Stimulated activated CD8-positive, alpha-beta memory T cell treated with anti-CD3 and anti-CD28 coated beads, Interleukin-4, amount 100 ng/mL, for 48 hours (primary cell): ENCODE measurements at places on chromosomes 2 and 18.

- DNase-seq: no peak
These were observed 36.5 kb downstream of the ZNF385B start for GRCh38 chr2:179824961-179825360.

DNA sequence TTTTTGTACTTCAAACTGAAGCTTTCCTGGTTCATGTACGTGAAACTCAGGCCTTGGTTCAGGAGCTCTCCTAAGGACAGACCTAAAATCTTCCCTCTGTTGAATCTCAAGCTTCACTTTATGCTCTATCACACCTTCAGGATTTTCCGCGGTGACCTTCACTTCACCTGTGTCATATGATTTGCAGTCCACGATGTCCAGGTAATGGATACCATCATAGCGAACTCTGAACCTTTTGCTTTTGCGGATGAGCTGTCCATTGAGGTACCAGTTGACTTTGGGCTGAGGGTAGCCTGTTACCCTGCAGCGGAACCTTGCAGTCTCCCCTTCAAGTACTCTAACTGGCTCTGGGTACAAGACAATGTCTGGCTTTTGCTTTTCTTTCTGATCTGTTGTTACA lies 31.2 kb downstream of the TTN start:
- DNase-seq: no peak

- peak; percentile 19 for DNase-seq
These were observed 43.1 kb downstream of the AAK1 start for GRCh38 chr2:69600425-69600824.

DNA sequence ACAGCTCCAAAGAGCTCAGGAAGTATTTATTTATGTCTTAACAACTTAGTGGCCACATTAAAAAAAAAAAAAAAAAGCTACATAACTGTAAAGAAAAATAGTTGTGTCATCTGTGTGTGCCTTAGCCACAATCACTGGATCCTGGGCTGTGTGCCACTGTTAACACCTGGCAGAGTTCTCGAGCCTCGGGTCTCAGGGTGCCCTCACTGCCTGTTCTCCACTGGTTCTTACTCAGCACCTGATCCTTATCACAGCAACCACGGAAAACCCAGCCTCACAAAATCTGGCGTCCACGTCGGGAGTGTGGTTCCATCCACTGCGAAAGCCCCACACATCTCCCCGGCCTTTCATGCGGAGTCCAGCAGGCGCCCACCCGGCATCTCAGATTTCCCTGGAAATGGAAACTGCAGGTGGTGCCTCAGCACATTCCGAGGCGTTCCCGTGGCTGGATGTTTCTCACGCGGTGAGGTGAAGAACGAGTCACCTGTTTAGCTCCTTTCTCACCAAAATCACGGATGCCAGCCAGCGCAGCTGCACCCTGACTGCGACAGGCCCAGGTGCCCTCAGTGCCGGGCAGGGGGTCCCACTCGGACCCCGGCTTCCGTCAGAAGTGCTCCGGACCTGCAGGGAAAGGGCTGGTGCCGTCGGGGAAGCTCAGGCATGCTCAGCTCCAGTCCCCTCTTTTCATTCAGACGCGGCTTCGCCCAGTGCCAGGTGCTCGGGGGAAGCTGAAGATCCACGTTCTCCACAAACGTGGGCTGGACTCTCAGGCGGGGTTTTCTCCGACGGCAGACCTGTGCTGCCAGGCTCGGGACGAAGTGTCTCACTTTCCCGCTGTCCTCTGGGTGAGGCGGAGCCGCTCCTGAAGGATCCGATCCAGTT lies 198.7 kb upstream of the SALL3 start:
- no peak for DNase-seq

- DNase-seq: no peak
These were observed 258.6 kb downstream of the TNS1 start for GRCh38 chr2:217743966-217744761.

- DNase-seq: no peak
These were observed 9.5 kb downstream of the KLHL14 start for GRCh38 chr18:32763293-32763692.

DNA sequence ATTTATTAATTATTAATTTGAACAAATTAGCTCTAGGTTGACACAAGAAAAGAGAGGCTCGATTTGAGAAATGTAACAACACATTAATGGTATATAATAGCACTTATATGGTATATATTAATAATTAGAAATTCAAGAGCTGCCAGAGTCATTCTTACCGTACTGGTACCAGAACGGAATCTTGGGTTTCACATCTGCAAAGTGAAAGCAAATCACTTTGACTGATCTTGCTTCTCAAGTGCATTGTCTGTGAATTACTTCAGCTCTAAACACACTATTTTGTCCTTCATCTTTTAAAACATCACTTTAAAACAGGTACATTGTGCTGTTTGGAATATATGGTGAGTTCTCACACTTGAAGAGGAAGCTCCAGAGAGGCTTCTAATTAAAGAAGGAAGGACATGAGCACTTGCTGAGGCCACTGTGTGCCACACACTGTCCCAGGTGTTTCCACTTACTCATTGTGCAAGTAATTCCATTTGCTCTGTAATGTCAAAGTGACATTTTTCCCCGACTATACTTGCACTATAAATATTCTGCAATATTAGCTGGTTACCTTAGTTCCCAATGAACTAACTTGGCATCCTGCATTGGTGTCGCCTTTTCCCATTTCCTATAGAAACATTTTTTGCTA lies 85.8 kb downstream of the PLA2R1 start:
- no peak for DNase-seq

- DNase-seq: no peak
These were observed 89.6 kb downstream of the ITGB1BP1 start for GRCh38 chr2:9333591-9334171.

- no peak for DNase-seq
These were observed 10.1 kb upstream of the NARS1 start for GRCh38 chr18:57631697-57632096.

GRCh38 chr2:152283392-152283791 lies 51.6 kb upstream of the FMNL2 start:
- DNase-seq: no peak

- no peak for DNase-seq
These were observed 101.0 kb upstream of the SIX3 start for GRCh38 chr2:44840503-44840850.

DNA sequence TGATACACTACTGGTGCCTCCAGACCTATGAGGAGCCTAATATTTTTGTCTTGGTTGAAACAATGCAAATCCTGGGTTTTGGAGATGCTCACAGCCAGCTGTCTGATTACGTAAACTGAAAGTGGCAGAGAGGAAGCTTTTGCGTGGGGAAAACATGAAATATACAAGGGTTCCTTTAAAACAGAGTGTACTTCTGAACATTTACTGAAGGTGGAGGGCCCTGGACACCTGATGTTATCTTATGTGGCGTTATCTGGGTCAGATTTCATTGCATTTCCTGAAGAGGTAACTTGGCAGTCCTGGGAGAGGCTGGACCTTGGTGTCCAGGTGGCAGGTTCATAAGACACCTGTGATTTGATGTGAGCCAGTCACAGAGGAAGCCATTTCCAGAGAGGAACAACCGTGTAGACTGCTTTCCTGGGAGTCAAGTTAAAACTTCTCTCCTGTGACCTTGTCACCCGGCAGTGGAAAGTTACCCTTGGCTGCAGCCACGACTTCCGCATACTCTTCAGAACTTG lies 105.0 kb downstream of the NEDD4L start:
- no peak for DNase-seq

DNA sequence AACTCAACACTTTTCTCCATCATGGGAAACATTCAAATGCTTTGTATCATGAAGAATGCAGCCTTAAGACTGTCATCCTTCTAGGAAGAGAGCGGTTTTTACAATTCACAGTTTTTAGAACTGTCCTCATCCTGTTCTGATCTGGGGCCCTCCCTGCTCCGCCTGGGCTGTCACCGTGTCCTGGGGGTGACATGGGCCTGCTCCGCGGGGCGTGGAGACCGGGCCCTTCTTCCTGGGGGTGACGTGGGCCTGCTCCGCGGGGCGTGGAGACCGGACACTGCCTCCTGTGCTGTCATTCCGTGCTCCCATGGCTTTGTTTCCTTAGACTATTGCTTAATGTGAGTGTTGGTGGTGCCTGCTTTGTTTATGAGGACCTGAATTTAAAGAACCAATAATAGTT lies 122.8 kb downstream of the TMEM18 start:
- no peak for DNase-seq

GRCh38 chr2:31296641-31297287 lies 62.8 kb downstream of the EHD3 start:
- DNase-seq: no peak

DNA sequence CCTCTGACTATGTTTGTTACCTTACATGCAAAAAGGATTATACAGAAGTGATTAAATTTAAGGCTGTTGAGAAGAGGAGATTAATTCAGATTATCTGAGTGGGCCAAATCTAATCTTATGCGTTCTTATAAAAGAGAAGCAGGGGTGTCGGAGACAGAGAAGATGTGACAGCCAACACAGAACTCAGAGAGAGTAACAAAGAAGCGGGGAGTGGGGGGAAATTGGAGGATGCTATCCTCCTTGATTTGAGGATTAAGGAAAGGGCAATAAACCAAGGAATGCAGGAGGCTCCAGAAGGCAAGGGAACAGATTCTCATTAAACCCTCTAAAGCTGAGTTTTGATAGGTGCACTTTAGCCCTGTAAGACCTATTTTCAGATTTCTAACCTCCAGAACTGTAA lies 291.3 kb upstream of the REG3G start:
- no peak for DNase-seq

DNA sequence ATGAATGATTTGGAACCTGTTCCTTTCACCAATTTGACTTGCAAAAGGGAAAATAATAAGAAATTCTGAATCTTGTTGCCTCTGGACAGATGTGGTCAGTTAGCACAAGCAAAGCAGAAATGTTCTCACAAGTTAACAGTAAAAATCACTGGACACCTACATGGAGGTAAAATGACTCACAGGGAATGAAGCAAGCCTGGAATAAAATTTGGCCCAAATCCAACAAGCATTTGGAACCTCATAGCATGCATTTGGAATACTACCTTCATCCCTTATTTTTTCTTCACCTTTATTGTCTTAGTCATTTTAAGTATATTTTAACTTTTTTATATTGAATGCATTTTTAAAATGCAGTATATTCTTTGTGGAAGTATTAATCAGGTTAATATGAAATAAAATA lies 602.9 kb downstream of the ARHGAP15 start:
- no peak for DNase-seq

- DNase-seq: peak; percentile 91
These were observed 18.7 kb upstream of the DUSP2 start for GRCh38 chr2:96163768-96164429.

DNA sequence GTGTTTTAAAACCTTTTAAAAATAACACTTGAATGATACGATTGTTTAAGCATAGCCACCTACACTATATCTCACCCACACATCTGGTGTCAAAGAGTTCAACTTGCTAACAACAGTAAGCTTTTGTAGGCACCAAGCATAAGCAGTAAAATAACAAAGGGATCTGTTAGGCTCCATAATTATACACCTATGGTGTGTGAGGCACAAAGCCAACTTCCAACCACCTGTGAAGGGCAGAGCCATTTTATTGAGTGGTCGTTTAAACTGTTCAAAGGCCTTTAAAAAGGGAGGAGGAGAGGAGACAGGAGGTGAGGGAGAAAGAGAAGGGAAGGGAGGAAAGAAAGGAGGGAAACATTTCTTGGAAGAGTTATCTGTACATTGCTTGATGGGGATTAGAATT lies 27.9 kb downstream of the NEMP2 start:
- DNase-seq: no peak

- DNase-seq: no peak
These were observed 49.3 kb upstream of the RAB6D start for GRCh38 chr2:131413148-131413747.

GRCh38 chr2:233850745-233851144 lies 3.6 kb downstream of the HJURP start:
- no peak for DNase-seq

DNA sequence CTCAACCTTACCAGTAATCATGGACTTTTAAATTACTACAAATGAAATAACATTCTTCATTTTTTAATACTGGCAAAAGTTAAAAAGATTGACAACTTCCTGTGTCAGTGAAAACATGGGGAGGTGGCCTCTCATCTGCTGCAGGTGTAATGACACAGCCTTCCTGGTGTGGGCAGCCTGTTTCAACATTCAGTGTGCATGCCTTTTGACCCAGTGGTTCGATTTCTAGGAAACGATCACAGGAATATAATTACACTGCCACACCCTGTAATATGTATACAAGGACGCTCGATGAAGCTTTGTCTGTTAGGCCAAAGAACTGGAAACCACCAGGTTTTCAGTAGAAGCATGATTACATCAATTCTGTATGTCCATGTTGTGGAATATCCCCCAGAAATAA lies 68.7 kb downstream of the MTHFD2 start:
- peak; percentile 54 for DNase-seq

DNA sequence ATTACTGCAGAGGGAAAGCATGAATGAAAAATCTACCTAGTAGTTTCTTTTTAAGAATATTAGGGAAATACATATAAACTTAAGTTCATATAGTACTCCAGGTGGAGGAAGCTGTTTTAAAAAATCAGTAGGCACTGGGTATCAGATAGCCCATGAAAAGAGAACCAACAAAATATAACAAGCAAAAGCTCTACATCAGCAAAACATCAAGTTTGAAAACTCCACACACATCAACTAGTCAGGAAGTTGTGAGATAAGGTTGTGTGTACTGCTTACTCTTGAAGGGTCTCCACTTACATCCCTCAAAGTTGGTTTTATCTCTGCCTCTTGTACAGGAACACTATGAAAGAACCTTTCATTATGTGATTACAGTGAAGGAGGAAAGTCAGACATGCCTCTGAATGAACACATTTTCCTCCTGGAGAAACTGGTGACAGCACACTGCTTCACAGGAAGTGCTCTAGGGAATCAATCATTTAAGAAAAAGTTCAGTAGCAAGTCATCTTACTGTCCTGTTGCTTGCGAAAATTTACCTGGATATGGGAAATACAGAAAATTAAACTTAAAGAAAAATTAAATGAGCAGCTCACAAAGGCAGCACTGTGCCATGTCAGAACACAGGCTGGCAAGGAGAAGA lies 57.7 kb downstream of the THADA start:
- no peak for DNase-seq

GRCh38 chr2:28578774-28579173 lies 82.9 kb downstream of the PLB1 start:
- no peak for DNase-seq

- DNase-seq: no peak
These were observed 43.4 kb downstream of the KIAA1328 start for GRCh38 chr18:36872329-36872728.

- no peak for DNase-seq
These were observed 157.0 kb downstream of the MGAT5 start for GRCh38 chr2:134410831-134411231.

DNA sequence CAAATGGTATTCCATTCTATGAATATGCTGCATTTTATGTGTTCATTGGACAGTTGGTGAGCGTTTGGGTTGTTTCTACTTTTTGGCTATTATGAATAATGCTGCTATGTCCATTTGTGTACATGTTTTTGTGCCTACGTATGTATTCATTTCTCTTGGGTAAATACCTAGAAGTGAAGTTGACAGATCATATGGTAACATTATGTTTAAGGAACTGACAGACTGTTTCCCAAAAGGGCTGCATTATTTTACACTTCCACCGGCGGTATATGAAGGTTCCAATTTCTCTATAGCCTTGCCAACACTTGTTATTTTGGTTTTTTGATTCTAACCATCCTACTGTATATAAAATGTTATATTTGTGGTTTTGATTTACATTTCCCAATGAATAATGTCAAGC lies 703.9 kb upstream of the CDH2 start:
- DNase-seq: no peak
